ENCODE measurements at places on chromosomes 7 and 10. TPM values are rescaled to one million over a fixed set of nuclear protein-coding genes. Genes with fewer than 3 reads are reported as not detected.

- peak; percentile 91 for DNase-seq
- H3K36me3 ChIP-seq = peaks cover 27% of the 10 kb centered on the region
- no peaks in the 10 kb centered on the region for H3K27me3 ChIP-seq
- H3K4me1 ChIP-seq = no peaks in the 10 kb centered on the region
- H3K27ac ChIP-seq = no peak overlapping the region
These were observed 147.8 kb downstream of the ADCY1 start for GRCh38 chr7:45721686-45722598.

Gene AGAP3
- 49.4 TPM for total RNA-seq

GRCh38 chr10:115895166-115895565 is 377.8 kb downstream of the GFRA1 start:
- no peak overlapping the region for H3K4me3 ChIP-seq
- no peaks in the 10 kb centered on the region for H3K4me1 ChIP-seq
- no peak for DNase-seq
- no peaks in the 10 kb centered on the region for H3K27me3 ChIP-seq
- no peaks in the 10 kb centered on the region for H3K36me3 ChIP-seq

- H3K4me1 ChIP-seq = no peaks in the 10 kb centered on the region
- no peak for DNase-seq
- H3K27me3 ChIP-seq = no peaks in the 10 kb centered on the region
These were observed 847.1 kb upstream of the MBL2 start for GRCh38 chr10:53619671-53620070.

GRCh38 chr10:17151716-17152115 is 22.1 kb upstream of the CUBN start:
- DNase-seq = no peak
- H3K36me3 ChIP-seq = no peaks in the 10 kb centered on the region
- no peak overlapping the region for H3K27ac ChIP-seq
- H3K4me3 ChIP-seq = no peak overlapping the region
- no peaks in the 10 kb centered on the region for H3K4me1 ChIP-seq

Gene CUBN
- 1.3 TPM for total RNA-seq

Gene MRM2
- 19.2 TPM for total RNA-seq

Gene STEAP4
- 48.7 TPM for total RNA-seq

DNA sequence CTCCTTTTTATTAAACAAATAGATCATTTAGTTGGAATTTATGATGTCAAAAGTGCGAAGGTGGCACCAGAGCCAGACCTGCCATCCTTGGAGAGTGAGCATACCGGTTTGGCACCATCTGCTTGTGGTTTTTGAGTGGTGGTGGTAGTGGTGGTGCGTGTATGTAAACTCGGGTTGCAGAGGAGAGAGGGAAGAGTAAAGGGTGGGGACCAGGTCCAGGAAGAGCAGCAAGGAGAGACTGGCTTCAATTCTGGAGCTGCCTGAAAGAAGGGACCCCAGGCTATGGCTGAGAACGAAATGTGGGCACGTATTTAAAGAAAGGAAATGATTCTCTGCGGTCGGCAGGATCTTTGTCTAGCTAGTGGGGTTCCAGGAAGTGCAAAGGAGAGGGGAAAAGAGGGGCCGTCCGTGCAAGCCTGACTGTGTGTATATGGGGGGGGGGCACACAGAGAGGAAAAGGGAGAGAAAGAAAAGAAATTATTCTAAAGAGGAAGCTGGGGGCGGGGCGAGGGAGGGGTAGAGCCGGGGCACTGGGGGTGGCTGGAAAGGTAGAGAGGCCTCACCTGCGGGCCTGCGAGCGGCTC is 448 bp upstream of the GOLGA7B start:
- H3K4me3 ChIP-seq = peak overlapping the region; percentile 56
- H3K27me3 ChIP-seq = peaks cover 74% of the 10 kb centered on the region

- peaks cover 57% of the 10 kb centered on the region for H3K4me1 ChIP-seq
- peak within 1 kb of the TSS; percentile 66 for H3K4me3 ChIP-seq
- H3K27me3 ChIP-seq = no peaks in the 10 kb centered on the region
- DNase-seq = no peak
These were observed at the start of gene TMUB1 for GRCh38 chr7:151083071-151083823. Gene TMUB1, minus strand, starts transcription at chr7:151083493. Its CDS starts 930 bp downstream, at chr7:151082563.

DNA sequence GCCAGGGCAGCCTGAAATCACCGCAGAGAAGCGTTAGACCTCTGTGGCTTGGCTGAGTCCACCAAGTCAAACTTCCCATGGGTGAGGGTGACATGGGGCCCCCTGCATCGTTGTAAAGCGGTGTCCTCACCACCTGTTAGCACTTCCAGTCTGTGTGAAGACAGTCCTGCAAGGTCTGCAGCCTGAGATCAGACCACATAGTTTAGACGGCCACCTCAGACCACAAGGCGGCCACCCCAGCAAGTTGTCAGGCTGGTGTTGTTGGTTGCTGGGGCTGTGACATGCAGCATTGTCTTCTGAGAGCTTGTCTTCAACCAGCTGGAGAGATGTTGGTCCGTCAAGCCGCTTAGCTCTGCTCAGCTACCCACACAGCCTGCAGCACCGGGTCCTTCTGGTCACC is 44.1 kb upstream of the TARP start:
- H3K27ac ChIP-seq = no peak overlapping the region
- no peak overlapping the region for H3K4me3 ChIP-seq
- H3K4me1 ChIP-seq = peaks cover 11% of the 10 kb centered on the region

Gene RBM20
- 7.7 TPM for total RNA-seq

GRCh38 chr7:29405891-29406290 is 157.7 kb upstream of the PRR15 start:
- H3K4me3 ChIP-seq = no peak overlapping the region
- H3K36me3 ChIP-seq = no peaks in the 10 kb centered on the region
- H3K27ac ChIP-seq = no peak overlapping the region
- peaks cover 9% of the 10 kb centered on the region for H3K4me1 ChIP-seq

GRCh38 chr7:27139334-27140125 is 4.0 kb downstream of the HOXA5 start:
- peak overlapping the region; percentile 83 for H3K4me3 ChIP-seq
- no peak for DNase-seq

GRCh38 chr10:111986079-111986478 is 197.5 kb downstream of the GPAM start:
- DNase-seq = no peak
- no peaks in the 10 kb centered on the region for H3K27me3 ChIP-seq
- no peaks in the 10 kb centered on the region for H3K4me1 ChIP-seq

DNA sequence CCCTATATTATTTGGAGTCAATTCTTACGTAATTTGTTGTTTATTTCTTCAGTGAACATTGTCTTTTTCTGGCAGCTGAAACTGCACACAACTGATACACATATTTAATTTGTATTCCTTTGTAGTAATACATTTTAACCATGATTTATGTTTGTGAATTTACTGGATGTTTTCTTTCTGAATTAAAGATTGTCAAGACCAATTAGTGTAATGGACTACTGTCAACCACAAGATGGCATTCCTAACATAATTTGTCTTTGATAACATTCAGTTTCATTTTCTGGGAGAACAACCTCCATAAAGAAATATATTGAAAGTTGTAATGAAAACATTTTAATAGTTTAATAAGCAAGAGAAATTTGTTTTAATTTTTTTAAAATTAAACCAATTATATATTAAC is 10.1 kb downstream of the THNSL1 start:
- no peaks in the 10 kb centered on the region for H3K27me3 ChIP-seq
- no peaks in the 10 kb centered on the region for H3K36me3 ChIP-seq
- no peak for DNase-seq
- H3K27ac ChIP-seq = no peak overlapping the region
- no peak overlapping the region for H3K4me3 ChIP-seq

Gene TCERG1L
- not detected for total RNA-seq

DNA sequence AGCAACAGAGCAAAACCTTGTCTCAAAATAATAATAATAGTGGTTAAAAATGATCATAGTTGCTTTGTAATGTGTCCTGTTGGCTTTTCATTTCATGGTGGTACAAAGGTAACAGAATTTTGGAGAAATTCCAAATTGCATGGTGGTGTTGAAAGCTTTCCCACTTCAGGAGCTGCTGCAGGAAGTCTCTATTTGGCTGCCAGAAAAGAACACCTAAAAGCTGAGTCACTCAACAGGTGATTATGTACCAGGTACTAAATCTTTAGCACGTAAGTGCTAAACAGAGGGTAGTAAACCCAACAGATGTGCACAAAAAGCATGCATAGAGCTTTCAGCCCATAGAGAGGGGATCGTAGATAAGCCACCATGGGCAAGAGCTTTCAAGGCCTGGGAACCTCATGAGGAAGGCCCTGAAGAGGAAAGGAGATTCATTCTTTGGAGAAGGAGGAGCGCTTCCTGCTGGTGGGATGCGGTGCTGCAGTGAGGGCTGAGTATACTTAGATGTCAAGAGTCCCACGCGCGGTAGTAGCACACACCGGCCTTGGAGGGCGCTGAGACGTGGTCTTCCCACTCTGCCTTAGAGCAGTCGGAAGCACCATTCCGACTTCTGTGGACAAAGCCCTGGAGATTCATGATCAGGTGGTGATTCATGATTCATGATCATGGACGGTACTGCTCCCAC is 118.7 kb downstream of the RALA start:
- H3K27ac ChIP-seq = no peak overlapping the region
- H3K4me3 ChIP-seq = no peak overlapping the region
- H3K4me1 ChIP-seq = no peaks in the 10 kb centered on the region
- no peaks in the 10 kb centered on the region for H3K27me3 ChIP-seq

Gene MCM10
- not detected for total RNA-seq

GRCh38 chr7:159112136-159113011 is 32.3 kb downstream of the VIPR2 start:
- H3K4me1 ChIP-seq = peaks cover 9% of the 10 kb centered on the region
- no peaks in the 10 kb centered on the region for H3K27me3 ChIP-seq
- no peak overlapping the region for H3K4me3 ChIP-seq
- H3K36me3 ChIP-seq = no peaks in the 10 kb centered on the region
- no peak overlapping the region for H3K27ac ChIP-seq

Gene NUP42
- total RNA-seq = 27.0 TPM

DNA sequence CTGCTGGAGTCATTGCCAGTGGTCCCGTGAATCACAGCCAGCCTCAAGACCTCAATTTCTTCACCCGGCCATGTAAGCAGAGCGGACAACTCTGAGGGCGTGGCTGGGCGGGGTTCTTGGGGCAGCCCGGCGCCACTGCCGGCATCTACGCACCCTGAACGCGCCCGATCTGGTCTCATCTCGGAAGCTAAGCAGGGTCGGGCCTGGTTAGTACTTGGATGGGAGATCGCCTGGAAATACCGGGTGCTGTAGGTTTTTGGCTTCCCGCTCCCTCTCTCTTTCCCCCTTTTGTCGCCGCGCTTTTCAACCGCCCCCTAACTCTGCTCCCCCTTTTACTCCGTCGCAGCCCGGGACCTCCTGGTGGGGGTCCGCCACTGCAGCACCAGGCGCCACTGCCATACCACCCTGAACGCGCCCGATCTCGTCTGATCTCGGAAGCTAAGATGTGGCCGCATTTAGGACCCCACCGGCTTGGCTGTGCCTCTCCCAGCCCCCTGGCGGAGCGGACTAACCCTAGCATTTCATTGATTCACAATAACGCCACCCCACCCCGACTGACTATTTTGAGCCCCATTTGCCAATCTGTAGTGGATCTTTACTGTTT is 25.3 kb downstream of the GARIN1A start:
- no peaks in the 10 kb centered on the region for H3K36me3 ChIP-seq
- no peak overlapping the region for H3K27ac ChIP-seq
- peaks cover 23% of the 10 kb centered on the region for H3K27me3 ChIP-seq
- peaks cover 8% of the 10 kb centered on the region for H3K4me1 ChIP-seq
- peak overlapping the region; percentile 50 for H3K4me3 ChIP-seq
- no peak for DNase-seq

GRCh38 chr7:93036149-93036640 is 81.6 kb downstream of the SAMD9 start:
- no peaks in the 10 kb centered on the region for H3K36me3 ChIP-seq
- no peak for DNase-seq
- H3K4me3 ChIP-seq = no peak overlapping the region

DNA sequence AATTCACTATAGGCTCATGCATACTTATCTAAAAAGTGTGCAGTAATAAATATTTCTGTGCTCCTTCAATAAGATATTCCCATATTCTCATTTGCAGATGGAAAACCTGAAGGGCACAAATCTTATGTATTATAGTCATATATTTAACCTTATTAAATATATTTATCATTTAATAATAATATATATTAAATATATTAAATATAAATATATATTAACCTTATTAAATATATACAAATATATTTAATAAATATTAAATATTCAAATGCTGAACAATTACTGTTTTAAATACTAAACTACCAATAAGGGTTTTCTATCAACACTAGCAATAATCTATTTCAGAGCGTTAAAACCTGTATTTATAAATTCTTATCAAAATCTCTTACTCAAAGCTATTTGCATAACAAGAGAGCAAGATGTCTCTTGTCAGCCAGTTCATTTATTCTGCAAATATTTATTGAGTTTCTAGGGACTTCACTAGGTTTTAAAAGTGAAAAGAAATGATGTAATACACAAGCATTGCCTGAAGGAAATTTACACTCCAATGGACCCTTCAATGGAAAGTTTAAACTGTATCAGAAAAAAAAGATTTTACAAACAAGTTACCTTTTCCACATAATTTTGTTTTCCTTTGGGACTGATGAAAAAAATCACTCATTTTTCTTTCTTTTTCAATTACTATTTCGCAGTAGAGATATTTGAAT is 159.2 kb downstream of the AGMO start:
- H3K36me3 ChIP-seq = no peaks in the 10 kb centered on the region
- H3K4me1 ChIP-seq = peaks cover 11% of the 10 kb centered on the region
- H3K4me3 ChIP-seq = no peak overlapping the region
- no peak overlapping the region for H3K27ac ChIP-seq
- DNase-seq = no peak
- no peaks in the 10 kb centered on the region for H3K27me3 ChIP-seq

GRCh38 chr7:96792115-96792514 is 82.5 kb upstream of the SEM1 start:
- H3K4me1 ChIP-seq = no peaks in the 10 kb centered on the region
- H3K4me3 ChIP-seq = no peak overlapping the region
- H3K36me3 ChIP-seq = no peaks in the 10 kb centered on the region
- DNase-seq = no peak
- no peak overlapping the region for H3K27ac ChIP-seq
- H3K27me3 ChIP-seq = no peaks in the 10 kb centered on the region

Gene CCAR1
- total RNA-seq = 28.5 TPM

GRCh38 chr7:107907790-107908189 is 16.8 kb downstream of the DLD start:
- H3K27ac ChIP-seq = no peak overlapping the region
- H3K36me3 ChIP-seq = peaks cover 36% of the 10 kb centered on the region
- DNase-seq = no peak
- no peak overlapping the region for H3K4me3 ChIP-seq
- peaks cover 33% of the 10 kb centered on the region for H3K4me1 ChIP-seq

- no peak for DNase-seq
- no peaks in the 10 kb centered on the region for H3K27me3 ChIP-seq
- H3K27ac ChIP-seq = no peak overlapping the region
These were observed 819.2 kb upstream of the C7orf33 start for GRCh38 chr7:147771344-147771743.

- H3K4me3 ChIP-seq = no peak overlapping the region
- no peaks in the 10 kb centered on the region for H3K4me1 ChIP-seq
- DNase-seq = no peak
- no peaks in the 10 kb centered on the region for H3K36me3 ChIP-seq
These were observed 22.4 kb upstream of the HDAC9 start for GRCh38 chr7:18473119-18473518.
